ENCODE measurements at places on chromosomes 5 and 9.
A peak's percentile ranks its signal among the peaks of the same experiment; 100 is the strongest.

- no peak for DNase-seq
Observed at GRCh38 chr5:116709082-116709481, 134.5 kb upstream of the SEMA6A start.

DNA sequence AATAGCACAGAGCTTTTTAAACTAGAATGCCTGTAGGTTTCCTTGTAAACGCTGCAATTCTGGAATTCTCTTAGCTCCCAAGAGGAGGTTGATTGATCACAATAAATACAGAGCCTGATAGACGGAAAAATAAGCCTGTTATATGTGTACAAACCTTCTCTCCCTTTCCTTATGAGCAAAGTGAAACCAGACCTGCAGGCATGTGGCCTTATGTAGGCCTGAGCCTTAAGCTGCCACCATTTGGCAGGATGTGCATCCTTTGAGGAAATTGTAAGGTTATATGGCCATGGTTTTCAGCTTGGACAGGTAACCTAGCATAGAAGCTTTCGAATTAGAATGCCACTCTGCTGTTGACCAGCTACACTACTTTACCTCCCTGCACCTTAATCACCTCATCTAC, 49.1 kb downstream of the PRKACG start:
- no peak for DNase-seq

DNA sequence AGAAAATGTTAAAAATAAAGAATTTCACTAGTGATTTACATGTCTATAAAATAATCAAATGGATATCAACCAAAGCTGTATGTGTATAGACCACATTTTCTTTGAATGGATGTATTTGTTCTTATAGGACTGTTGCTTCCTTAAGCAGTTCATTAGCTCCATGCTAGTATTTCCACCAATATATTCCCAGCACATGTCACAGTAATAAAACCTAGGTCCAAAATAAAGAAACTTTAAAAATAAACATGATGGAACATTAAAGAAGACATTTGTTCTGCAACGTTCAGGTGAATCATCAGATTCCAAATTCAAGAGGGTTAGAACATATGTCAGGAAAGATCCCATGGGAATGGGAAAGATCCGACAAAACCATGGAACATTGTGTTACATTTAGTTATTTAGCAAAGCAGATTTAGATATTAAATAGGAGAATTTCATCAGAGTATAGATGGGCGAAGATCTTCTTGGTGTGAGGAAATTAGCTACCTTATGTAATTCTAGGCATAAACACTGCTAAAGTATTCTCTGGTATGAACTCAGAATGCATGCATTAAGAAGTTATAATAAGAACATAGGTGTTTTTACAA, 490.7 kb downstream of the CDH18 start:
- DNase-seq: no peak

DNA sequence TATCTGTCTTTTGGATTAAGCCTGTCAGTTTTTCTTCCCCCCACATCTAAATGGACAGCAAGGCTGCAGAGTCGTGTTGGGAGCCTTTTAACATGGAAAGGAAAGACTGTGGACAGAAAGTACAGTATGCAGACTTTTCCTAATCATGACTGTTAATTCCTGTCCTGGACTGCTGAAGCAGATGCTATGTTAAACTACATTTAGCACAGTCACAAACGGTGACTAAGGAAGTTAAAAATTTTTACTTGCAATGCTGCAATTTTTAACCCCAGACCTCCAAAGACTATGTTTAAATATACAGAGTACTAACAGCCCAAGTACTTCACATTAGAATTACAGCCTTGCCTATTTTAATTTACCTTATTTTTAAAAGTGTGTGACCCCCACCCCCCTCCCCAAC, 51.8 kb downstream of the ELAVL2 start:
- no peak for DNase-seq

GRCh38 chr5:159736844-159737243, 179.4 kb upstream of the ADRA1B start:
- no peak for DNase-seq

GRCh38 chr5:143143973-143144372, 259.5 kb downstream of the NR3C1 start:
- DNase-seq: no peak

DNA sequence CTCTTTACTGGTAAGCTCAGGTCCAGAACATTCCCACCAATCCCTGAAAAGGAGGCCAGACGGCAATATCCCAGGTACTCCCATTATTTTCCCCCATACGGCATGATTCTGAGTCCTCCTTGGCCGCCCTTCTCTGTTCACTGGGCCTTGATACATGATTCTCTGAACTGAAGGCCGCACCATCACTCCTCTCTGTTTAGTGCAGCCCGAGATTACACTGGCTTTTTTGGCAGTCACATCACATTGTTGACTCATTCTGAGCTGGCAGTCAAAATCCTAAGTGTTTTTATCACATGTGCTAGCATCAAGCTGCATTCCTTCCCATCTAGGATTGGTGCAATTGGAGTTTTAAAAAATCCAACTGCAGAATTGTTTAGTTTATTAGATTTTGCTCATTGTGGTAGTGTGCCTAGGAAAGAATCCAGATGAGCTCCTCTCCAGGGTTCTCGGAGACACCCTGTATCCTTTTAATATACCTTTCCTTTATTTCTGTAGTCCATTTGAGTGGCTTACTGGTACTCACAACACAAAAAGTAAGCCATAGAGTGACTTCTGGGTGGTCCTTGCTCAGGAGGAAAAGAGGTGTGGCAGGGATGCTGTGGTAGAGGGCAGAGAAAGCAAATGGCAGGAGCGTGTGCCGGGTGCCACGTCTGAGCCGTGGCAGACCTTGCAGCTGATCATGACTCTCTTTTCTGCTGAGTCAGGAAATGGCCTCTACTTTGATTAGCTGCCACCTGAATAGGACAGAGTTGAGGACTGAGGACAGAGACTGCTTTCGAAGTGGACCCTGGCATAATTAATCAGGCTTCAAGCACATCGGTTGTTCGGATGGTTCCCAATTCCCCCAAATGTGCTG, 121.1 kb upstream of the IL12B start:
- no peak for DNase-seq

DNA sequence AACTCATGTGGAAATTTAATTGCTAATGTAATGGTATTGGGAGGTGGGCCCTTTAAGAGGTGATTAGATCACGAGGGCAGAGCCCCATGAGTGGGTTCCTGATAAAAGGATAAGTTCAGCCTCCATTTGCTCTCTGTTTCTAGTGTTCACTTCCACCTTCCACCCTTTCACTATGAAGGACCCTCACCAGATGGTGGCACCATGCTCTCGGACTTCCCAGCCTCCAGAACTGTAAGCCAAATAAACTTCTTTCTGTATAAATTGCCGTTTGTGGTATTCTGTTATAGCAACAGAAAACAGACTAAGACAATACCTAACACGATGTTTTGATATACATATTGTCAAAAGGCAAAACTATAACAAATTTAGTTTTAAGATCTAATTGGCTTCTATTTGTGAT, 166.2 kb downstream of the DEPDC1B start:
- DNase-seq: no peak

- no peak for DNase-seq
Observed at GRCh38 chr5:140246378-140247122, 56.4 kb downstream of the PFDN1 start.

DNA sequence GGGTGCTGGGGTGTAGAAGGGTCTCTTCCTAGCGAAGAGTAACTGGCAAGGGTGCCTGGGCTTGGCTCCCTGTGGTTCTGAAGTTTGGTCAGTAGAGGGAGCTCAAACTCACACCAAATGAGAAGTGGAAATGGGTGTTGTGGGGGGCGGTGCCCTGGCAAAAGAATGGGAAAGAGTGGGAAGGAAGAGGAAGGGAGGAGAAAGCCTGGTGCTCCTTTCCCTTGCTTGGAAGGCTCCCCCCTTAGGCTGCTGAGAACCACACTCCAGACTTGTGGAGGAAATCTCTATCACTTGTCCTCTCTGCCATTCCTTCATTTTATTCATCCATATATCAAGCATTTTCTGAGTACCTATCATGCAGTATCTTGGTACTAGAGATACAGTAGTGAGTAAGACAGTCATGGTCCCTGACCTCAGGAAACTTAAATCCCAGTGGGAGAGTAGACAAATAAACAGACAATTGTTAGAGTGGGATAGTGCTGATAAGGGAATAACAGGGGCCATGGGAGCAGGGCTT, 13.0 kb downstream of the SLC4A9 start:
- DNase-seq: peak; percentile 52

GRCh38 chr5:150323092-150323491, 20.4 kb upstream of the ARSI start:
- DNase-seq: no peak

GRCh38 chr5:55711507-55712022, 559 bp downstream of the SLC38A9 start:
- peak; percentile 13 for DNase-seq

DNA sequence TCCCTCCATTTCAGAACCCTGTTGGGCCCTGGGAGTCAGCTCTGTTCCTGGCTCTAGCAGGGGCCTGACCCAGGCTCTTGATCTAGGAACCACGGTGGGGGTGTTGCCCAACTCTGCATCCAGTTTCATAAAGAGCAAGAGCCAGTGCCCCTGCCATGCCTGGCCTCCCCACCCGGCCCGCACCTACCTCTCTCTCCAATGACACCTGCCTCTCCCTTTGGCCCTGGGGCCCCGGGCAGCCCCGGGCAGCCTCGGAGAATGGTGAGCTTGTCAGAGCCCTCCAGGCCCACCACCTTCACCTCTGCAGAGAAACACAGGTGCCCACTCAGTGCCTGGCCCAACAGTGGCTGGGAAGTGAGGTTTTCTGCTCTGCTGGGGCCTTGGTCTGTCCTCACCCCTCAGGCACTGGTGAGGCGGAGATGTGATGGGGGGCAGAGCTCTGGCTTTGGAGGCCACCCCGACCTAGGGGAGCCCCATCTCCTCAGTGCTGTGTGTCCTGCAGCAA, 1.5 kb downstream of the FCN1 start:
- no peak for DNase-seq

GRCh38 chr9:126682113-126682810, 68.5 kb downstream of the LMX1B start:
- no peak for DNase-seq

DNA sequence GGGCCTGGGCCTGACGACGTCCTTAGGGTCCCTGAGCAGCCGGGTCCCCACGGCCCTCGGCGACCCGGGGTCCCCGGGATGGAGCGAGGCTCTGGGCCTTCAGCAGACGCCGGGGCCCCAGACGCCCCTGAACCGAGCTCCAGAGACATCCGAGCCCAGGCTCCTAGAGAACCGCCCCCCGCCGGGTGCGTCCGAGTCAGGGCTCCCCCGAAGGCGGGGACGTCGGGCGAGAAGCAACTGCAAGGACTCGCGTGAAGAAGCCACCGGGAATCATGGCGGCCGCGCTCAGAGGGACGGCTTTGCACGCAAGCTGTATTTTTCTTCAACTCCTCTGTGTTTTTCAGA, 25.5 kb downstream of the IRX4 start:
- DNase-seq: no peak

- DNase-seq: no peak
Observed at GRCh38 chr5:127796211-127796610, 93.0 kb downstream of the CCDC192 start.

- DNase-seq: no peak
Observed at GRCh38 chr9:86601697-86602096, 247.5 kb upstream of the TUT7 start.

GRCh38 chr5:66769839-66770617, 173.8 kb downstream of the MAST4 start:
- DNase-seq: peak; percentile 4

DNA sequence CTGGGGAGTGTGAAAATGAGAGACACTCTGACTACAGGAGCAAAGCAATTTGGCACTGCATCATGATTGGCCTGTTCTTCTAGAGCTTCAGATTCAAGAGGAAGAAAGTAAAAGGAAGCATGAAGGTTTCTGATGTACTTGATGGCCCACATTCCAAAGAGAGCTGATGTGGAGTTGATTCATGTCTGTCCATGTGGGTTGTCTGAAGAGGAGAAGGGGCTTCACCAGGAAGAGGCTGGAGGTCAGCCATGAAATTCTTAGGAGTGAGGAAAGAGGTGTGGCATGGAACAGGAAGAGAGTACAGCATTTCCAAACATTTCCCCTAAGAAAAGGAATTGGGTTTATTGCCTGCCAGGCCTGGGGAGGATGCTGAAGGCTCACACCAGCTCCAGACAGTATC, 70.7 kb downstream of the PTCD2 start:
- no peak for DNase-seq

- DNase-seq: no peak
Observed at GRCh38 chr5:80701597-80701996, 46.8 kb upstream of the DHFR start.

DNA sequence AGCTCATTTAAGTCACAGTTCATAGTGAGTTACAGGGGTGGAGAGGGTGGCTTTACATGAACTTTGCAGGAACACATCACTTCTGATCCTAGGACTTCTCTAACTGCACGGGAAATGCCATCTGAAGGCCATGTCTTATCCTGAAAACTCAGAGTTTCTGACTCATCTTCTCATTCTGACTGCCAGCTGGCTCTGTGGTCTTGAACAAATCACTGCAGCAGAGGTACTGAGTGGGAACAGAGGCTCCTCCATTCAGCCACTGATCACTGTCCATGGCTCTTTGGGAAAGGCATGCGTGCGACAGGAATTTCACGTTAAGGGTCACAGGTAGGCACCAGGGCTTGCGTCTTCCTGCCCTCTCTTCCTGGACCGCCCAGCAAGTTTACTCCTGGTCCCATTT, 114.6 kb upstream of the LRRTM2 start:
- no peak for DNase-seq

DNA sequence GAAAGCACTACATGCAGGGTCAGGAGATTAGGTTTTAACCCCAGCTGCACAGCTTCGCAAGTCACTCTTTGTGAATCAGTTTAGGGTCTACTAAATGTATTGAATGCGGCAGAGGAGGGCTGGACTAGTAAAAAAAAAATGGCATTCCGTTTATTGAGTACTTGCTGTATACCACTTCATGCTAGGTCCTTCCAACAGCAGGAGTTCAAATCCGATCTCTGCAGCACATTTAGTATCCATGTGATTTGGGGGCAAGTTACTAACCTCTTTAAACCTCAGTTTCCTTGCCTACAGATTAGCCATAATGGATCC, 204.4 kb downstream of the SNCAIP start:
- no peak for DNase-seq

DNA sequence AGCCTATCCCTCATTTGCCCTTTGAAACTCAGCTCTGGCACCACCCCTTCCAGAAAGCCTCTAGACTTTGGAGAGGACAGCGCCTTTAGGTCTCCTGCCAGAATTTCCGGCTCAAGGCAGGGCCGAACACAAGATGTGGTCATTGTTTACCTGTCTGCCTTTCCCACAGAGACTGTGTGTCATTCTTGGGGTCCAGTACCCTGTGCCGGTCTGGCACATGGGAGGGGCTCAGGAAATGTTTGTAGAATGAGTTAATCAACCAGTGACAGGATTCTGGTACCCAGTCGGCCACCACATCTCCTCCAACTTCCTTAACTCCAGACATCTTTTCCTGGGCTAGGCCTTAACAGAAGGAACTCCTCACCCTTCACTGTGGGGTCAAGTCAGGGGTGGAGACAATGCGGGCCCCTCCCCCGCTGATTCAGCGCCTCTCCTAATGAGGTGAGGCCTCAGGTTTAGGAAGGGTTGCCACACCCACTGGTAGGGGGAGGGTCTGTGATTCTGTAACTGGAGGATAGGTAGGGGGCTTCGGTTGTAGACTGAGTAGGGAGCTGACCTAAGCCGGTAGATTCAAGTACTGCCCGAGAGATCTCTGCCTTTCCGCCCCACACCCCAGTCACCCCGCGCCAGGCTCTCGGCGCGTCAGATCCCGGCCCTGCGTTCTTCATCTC, 29.3 kb downstream of the PCDH1 start:
- DNase-seq: peak; percentile 63

Measured in stimulated activated naive CD8-positive, alpha-beta T cell treated with anti-CD3 and anti-CD28 coated beads, Interleukin-15, Interleukin-2, amounts not matched to agents 100 U/mL and 50 U/mL, for 24 hours (primary cell).